GM23248 (cell line): ENCODE measurements at places on chromosomes 2 and 18.

DNA sequence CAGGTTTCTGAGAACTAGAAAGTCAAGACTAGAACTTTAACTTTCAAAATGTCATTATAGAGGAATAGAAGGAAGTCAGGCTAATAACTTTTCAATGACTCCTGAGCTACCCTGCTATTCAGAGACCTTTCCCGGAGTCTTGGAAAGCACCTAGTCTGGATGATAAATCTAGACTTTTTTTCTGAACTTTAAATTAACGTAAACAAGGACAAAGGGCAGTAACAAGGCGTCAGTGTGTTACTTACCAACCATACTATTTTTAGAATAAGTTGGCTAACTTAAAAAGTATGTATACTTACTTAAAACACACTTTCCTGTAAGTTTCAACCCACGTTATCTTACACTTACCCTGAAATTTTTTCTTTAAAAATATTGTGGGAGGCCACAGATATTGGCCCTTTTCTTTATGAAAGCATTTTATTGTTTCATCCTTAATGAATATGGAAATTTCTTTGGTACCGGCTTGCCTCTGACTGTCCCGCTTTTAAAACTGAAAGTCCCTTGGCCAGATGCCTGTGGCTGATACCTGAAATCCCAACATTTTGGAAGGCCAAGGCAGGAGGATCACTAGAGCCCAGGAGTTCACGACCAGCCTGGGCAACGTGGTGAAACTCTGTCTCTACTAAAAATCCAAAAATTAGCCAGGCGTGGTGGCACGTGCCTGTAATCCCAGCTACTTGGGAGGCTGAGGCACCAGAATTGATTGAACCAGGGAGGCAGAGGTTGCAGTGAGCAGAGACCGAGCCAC is 9.7 kb downstream of the PMAIP1 start:
- DNase-seq: no peak

- DNase-seq: no peak
These were observed 136.5 kb upstream of the HS6ST1 start for GRCh38 chr2:128454980-128455720.

GRCh38 chr2:128309280-128310093 is 9.2 kb downstream of the HS6ST1 start:
- no peak for DNase-seq

- peak; percentile 70 for DNase-seq
These were observed 133.1 kb downstream of the NFATC1 start for GRCh38 chr18:79528846-79529245.

DNA sequence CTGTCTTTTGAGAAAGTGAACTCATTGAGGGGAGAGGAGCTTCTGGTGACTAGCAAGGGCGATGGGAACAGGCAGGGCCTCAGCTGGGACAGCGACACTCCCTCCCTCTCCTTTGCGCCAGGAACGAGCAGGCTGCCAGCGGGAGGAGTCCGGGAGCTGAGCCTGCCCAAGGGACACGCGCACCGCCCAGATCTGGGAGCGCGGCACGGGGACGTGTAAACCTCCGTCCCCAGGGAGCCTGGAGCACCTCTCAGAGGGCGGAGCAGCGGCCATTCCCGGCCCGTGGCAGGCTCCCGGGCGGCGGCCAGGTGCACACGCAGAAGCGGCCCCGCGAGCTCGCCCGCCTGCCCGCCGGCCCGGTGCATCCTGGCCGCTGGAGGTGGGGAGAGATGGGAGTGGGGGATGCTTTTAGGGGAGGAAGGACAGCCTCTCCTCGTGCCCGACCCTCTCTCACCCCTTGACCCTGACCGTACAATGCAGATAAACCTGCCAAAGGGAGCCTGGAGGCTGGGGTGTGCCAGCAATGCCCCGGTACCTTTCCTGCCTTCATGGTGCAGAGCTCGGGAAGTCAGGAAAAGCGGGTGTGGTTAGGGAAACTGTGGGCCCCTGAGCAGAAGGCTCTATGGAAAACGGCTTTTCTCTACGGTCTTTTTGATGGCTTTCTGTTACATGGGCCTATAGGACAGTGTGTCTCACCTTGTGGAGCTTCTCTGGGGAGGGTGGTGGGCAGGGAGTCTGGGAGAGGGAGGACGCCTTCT is 2.2 kb downstream of the AQP4 start:
- peak; percentile 3 for DNase-seq

GRCh38 chr2:234826681-234827080 is 125.1 kb upstream of the SH3BP4 start:
- no peak for DNase-seq

- no peak for DNase-seq
These were observed 217.0 kb upstream of the PIEZO2 start for GRCh38 chr18:11366410-11366809.

- peak; percentile 9 for DNase-seq
These were observed 2.8 kb downstream of the NOL4 start for GRCh38 chr18:34221971-34222306.

GRCh38 chr2:241703032-241703604 is 1.3 kb downstream of the ING5 start:
- DNase-seq: peak; percentile 56

DNA sequence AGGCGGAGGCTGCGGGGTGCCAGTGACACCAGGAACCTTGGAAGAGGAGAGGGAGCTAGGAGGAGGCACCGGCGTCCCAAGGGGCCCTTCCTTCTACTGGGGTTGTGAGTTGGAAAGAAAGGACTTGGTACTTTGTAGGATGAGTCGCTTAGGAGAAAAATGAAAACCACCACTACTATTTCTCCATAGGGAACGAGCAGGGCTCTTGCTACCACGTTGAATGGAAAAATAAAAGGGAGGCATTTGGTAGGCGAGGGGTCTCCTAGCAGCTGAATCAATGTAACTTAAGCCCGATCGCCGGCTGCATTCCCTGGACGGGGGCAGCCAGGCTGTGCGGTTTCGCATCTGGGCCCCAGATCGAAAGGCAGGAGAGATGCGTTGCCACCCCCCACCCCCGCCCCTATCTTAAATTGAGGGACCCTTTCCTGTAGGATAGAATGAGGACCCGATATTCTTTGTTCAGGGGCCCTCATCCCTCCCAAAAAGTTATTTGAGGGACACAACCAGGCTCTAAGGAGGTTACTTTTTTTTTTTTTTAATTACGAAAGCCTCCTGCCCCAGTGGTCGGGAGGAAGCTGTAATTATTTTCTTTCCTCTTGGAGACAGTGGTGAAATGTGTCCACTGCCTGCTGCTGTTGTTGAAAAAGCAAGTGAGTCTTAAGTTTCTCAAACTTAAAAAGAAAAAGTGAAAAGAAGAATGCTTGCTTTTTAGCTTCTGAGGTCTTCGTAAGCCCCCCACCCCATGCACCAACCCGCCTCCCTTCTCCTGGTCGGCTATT is 1.3 kb downstream of the IGFBP2 start:
- DNase-seq: no peak

GRCh38 chr2:199798831-199799580 is 52.0 kb downstream of the FTCDNL1 start:
- DNase-seq: peak; percentile 23

DNA sequence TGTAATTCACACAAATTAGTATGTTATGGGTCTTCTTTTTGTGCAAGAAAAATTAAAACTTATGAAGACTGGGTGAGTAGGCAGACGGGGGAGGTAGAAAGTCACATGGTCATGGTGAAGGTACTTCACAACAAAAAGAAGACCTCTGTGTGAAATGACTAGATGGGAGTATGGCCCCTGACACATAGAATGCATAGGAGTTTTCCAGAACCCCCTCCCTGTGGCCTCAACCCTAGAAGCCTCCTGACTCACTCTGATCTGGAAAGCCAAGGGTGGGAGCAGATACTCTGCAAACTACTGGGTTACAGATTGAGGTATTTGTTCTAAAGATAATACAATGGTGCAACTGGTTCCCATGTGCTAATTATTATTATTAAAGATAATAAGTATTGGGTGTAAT is 23.2 kb downstream of the SATB2 start:
- no peak for DNase-seq

DNA sequence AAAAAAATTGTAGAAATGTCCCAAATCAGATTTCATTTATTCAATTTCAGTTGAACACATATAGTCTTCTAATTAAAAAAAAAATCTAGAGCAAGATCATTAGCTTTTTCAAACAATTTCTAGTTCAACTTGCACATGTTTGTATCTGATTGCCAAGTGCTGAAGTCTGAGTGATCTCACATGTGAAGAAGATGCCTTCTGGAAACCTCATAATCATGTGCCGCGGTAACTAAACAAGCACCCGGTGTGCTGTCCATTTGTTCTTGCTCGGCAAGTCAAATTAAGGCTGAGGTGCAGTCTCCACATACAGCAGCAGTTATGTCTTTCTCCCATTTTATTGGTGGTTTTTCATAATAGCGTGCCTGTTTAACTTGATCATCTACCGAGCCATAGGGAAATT is 18.7 kb downstream of the CABLES1 start:
- peak; percentile 46 for DNase-seq

- no peak for DNase-seq
These were observed 43.0 kb downstream of the PTPN2 start for GRCh38 chr18:12841070-12841469.

DNA sequence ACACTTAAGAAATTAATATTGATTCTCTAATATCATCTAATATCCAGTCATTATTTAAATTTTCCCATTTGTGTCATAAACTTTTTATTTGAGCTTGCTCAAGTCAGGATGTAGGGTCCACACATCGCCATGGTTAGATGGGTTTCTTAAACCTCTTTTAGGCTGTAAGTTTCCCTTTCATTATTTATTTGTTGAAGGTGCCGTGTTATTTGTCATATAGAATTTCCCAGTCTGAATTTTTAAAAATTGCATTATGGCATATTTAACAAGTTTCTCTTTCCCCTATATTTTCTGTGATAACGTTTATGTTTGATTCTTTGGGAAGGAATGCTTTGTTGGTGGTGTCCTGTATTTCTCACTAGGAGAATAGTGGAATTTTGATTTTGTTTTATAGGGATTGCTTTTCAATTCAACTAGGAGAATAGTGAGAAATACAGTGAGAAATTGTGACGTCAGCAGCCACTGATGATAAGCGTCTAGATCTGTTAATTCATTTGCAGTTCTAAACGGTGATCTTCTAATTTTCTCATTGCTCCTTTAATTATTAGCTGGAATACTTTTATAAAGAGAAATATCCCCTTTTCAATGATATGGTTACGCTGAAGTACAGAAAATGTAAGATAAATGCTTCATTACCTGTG is 44.6 kb upstream of the AAK1 start:
- no peak for DNase-seq

DNA sequence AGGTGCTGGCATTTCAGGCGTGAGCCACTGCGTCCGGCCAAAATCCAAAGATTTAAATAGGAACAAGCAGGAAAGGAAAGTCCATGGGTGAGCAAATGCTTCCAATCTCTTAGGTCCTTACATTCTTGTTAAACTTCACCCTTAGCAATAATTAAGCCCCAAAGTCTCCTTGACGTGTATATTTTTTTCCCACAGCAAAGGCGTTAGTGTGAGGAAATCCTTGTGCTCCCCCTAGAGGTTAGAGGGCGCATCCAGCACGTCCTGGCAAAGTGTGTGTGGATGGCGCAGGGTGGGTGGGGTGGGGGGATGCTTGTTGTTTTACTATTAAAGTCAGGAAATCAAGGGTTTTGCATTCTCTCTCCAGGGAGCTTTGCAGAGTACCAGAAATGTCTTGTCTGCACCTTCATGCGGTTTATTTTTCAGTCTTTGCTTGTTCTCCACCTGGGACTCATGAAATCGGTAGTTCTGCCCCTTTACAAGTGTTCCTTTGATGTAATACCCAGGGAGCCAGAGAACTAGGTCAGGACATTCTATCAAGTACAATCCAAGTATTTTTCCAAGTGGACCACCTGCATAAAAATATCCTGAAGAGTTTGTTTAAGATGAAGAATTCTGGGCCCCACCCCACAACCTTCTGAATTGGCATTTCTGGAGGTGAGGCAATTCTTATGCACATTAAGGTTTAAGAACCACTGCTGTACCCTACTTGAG is 22.2 kb upstream of the ITSN2 start:
- DNase-seq: peak; percentile 75

GRCh38 chr2:200156166-200156835 is 150.2 kb upstream of the SPATS2L start:
- peak; percentile 94 for DNase-seq

GRCh38 chr18:2953935-2954653 is 58.9 kb downstream of the LPIN2 start:
- no peak for DNase-seq

GRCh38 chr2:200687922-200688920 is 102.4 kb downstream of the AOX1 start:
- DNase-seq: no peak

DNA sequence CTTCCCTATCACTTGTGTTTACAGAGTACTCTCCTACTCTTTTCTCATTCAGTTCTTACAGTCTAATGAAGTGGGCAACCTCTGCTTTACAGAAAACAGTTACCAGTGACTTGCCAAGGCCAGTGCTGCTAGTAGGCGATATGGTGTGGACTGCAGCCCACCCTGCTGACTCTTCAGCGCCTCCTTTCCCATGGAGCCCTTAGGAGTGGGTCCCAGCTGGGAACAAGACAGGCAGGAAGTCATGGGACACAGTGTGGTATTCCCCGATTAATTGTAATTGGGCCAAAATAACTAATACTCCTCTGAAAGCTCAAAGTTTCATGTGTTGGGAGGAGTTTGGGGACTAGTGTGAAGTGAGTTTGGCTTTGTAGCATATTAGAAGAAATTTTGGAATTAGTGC is 120.1 kb upstream of the EML6 start:
- no peak for DNase-seq

DNA sequence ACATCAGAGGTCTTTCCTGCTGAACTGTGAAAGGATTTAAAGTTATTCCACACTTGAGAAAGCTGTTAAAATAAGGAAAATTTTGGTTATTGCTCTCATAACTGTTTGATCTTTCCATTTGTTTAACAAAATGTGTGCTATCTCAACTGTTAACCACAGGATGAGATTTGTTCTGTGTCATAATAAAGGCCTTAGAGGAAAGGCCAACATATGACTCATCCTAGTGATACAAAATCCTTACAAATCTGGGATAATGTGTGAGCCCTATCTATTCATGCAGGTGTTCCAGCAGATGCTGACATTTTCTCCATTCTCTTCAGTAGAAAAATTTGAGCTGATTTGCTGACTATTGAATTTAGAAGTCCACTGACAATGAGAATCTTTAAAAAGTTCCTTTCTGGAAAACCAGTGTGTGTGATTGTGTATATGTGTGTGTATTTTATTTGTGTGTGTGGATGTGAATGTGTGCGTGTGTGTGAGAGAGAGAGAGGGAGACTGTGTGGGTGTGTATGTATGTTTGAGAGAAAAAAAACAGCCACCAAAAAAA is 1111.9 kb upstream of the GYPC start:
- DNase-seq: no peak

- no peak for DNase-seq
These were observed 59.9 kb downstream of the RNF152 start for GRCh38 chr18:61832858-61833257.

- DNase-seq: no peak
These were observed 82.8 kb upstream of the RMP24 start for GRCh38 chr18:35889677-35890076.

- peak; percentile 36 for DNase-seq
These were observed 29.6 kb upstream of the TMEM177 start for GRCh38 chr2:119649364-119649917.

GRCh38 chr2:216777637-216778273 is 82.1 kb downstream of the TNP1 start:
- DNase-seq: peak; percentile 83

GRCh38 chr18:44795241-44795640 is 114.6 kb downstream of the SETBP1 start:
- no peak for DNase-seq
